ENCODE measurements at places on chromosomes 2 and 18.
A peak's percentile ranks its signal among the peaks of the same experiment; 100 is the strongest.

GRCh38 chr18:54787616-54788015, 40.7 kb upstream of the RAB27B start:
- DNase-seq: no peak

DNA sequence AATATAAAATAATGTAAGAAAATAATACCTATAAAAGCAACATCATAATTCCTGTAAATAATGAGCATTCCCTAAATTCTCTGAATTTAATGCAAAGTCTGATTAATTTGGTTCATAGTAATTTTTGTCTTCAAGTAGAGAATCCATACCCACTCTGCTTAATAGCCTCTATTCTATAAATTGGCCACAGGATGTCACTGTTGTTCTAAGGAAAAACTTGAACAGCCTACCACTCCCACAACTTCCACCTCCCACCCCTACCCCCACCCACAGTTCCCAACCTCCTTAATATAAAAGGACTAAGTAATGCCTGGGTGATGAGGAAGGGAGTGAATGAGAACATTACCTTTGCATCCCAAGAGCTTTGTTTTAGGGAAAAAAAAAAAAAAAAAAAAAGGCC, 27.2 kb upstream of the BBS5 start:
- peak; percentile 44 for DNase-seq

DNA sequence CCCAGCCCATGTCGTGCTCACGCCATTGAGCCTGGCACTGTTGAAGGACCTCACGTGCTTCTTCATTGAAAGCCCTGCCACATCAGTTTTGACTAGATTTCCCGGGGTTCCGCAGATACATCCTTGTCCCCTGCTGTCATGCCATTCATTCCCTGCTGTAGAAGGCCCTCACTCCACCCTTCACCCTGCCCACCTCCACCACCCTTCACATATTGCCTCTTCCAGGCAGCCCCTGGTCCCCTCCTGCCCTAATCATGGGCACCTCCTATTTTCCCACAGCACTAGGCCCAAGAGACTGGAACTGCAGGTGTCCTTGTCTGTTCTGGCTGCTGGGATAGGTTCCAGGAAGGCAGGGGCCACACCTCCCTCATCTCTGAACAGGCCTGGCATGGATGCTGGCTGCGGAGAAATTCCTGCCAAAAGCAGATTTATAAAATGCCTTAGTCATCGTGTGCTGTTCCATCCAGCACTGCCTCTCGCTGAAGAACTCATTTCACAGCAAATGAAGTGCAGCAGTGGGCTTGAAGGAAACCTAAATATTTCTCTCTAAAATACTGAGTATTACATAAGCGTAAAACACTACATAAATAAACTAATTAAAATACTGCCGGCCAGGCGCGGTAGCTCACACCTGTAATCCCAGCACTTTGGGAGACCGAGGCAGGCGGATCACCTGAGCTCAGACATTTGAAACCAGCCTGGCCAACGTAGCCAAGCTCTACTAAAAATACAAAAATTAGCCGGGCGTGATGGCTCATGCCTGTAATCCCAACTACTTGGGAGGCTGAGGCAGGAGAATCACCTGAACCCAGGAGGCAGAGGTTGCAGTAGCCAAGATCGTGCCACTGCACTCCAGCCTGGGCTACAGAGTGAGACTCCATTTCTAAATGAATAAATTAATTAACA, 38.4 kb downstream of the EIF4E2 start:
- peak; percentile 57 for DNase-seq

DNA sequence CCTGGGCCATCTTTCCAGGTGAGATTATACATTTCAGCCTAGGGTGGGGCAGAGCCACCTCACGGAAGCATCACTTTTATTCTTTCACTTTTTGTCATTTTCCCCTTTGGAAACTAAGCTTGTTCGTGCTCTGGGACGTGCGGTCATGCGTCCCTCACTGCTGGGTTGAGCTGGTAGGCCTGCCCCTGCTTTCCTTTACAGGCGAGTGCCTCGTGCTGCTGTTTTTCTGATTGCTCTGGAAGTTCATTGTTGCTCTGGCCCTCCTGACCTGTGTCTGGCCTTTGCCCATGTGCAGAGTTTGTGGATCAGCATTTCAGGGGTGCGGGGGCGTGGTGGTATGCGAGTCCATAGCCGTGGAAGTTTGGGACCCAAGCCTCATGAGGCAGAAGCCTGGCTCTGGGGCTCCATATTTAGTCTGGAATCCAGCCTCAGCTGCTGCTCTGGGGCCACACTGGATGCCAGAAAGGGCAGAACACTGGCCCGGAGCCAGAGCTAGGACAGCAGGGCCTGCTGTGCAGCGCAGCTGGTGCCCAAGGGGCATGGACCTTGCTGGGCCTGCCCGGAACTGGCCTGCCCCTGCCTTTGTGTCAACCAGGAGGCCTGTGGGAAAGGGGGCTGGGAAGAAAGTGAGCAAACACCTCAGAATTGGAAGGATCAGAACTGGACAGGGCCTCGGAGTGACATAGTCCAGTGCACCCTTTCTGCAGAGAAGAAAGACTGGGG, 51.1 kb downstream of the CTIF start:
- no peak for DNase-seq

- no peak for DNase-seq
Observed at GRCh38 chr2:45891719-45892424, 240.4 kb downstream of the PRKCE start.

GRCh38 chr2:46010925-46011490, 286.2 kb upstream of the EPAS1 start:
- DNase-seq: peak; percentile 57

GRCh38 chr2:208254871-208255556, at the start of gene IDH1:
Gene IDH1, minus strand, starts transcription at chr2:208255071. Its CDS starts 3,520 bp downstream, at chr2:208251551.
- DNase-seq: peak; percentile 98

DNA sequence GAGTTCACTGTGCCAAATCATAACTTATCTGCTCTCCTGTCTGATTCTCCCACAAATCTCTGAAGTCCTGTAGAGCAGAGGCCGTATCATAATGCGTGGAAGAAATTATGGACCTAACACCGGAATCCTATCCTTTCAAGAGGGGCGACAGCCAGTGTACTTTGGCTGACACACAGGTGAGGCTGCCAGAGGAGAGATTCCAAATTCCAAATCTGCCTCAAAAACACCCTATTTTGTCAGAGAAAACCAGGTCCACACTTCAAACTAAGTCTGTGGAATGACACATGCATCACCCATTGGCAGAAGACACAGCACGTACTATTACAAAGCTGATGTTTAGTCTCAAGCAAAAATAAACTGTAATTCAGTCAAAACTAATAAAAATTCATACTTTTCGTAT, 139.2 kb upstream of the PID1 start:
- no peak for DNase-seq

- no peak for DNase-seq
Observed at GRCh38 chr18:45517181-45517741, 98.0 kb upstream of the SLC14A2 start.

DNA sequence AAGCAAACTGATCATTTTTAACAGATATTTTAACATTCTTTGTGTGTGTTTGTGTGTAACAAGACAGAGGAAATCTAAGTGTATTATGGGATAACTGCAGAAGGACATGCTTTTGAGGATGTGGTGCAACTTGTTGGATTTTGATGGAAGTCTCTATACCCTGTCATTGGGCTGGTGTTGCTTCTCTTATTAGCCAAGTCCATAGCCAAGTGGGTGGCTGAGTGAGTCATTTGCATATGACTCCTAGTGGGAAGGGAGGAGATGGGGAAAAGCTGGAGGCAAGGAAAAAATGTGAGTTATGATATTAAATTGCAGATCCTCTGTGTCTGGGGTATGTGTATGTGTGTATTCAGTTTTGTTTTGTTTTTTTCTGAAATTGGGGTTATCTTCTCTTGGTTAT, 879.9 kb downstream of the DCC start:
- no peak for DNase-seq

DNA sequence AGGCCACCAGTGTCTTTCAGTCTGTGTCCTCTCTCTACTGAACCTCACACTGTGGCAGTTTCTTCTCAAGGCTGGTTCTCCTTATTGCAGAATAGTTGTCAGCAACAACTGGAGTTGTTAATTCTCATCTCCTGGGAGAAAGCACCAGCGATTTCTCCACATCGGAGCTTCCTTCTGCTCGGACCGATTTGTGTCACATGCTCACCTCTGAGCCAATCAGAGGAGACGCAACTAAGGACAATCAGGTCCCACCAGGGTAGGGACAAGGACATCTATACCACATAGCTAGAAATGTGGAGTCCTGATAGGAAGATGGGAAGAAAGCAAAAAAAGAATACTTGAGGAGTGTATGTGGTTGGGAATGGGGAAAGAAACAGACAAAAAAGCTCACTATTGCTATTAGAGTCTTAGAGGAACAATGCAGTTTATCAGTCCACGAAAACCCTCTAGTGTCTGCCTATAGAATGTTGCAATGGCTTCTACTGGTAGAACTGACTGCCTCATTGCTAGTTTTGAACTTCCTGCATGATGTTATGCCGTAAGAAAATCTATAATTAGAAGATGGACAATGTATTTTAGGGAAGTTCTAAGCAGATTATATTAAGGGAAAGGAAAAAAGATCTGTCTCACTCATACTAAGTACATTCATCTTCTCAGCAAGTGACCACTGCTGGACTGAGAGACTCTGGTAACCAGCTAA, 169.7 kb downstream of the CDCA7 start:
- no peak for DNase-seq

- no peak for DNase-seq
Observed at GRCh38 chr2:148965623-148966437, 72.7 kb upstream of the LYPD6B start.

DNA sequence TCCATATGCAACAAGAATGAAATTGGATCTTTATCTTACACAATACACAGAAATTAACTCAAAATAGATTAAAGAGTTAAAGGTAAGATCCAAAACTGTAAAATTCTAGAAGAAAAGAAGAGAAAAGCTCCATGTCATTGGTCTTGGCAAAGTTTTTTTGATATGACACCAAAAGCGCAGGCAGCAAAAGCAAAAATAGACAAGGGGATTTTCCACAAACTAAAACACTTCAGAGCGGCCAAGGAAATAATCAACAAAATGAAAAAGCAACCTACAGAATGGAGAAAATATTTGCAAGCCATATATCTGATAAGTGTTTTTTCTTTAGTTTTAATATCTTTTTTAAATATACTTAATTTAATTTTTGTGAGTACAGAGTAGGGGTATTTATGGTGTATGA, 112.8 kb upstream of the CAB39 start:
- no peak for DNase-seq

DNA sequence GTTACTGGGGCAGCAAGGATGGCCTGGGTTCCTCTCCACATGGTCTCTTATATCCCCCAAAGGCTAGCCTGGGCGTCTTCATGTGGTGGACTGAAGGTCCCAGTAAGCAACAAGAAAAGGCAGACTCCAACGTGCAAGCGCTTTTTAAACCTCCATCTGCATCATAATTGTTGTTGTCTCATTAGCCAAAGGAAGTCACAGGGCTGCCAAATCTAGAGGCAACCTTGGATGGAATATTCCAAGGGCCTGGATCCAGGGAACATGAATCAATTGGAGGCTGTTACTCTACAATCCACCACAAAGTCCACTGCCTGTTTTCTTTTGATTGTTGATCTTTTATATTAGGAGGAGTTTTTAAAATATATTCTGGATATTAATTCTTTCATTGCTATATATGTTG, 118.8 kb downstream of the SH3RF3 start:
- no peak for DNase-seq

DNA sequence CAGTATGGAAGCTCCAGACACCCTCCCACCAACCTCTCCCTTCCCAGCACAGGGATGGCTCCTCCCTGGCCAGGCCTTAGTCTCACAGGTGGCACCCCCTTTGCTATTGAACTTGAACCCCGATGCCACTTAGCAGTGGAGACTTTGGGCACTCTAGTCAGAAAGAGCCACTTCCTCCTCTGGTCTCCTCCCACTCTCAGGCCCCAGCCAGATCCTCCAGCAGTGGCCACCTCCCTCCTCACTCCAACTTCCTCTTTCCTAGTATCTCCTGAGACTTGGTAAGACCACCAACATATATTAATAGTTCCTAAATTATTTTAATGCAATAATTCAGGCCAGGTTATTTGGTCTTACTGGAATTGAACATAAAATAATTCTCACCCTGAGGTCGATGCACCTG, 437.2 kb upstream of the ID2 start:
- DNase-seq: no peak

GRCh38 chr2:9017411-9017810, 13.9 kb upstream of the MBOAT2 start:
- no peak for DNase-seq

GRCh38 chr2:30504731-30505130, 57.7 kb downstream of the LCLAT1 start:
- DNase-seq: no peak

- no peak for DNase-seq
Observed at GRCh38 chr2:68765739-68766375, 31.2 kb downstream of the ARHGAP25 start.

- DNase-seq: peak; percentile 49
Observed at GRCh38 chr18:9743200-9744016, 35.3 kb downstream of the RAB31 start.

DNA sequence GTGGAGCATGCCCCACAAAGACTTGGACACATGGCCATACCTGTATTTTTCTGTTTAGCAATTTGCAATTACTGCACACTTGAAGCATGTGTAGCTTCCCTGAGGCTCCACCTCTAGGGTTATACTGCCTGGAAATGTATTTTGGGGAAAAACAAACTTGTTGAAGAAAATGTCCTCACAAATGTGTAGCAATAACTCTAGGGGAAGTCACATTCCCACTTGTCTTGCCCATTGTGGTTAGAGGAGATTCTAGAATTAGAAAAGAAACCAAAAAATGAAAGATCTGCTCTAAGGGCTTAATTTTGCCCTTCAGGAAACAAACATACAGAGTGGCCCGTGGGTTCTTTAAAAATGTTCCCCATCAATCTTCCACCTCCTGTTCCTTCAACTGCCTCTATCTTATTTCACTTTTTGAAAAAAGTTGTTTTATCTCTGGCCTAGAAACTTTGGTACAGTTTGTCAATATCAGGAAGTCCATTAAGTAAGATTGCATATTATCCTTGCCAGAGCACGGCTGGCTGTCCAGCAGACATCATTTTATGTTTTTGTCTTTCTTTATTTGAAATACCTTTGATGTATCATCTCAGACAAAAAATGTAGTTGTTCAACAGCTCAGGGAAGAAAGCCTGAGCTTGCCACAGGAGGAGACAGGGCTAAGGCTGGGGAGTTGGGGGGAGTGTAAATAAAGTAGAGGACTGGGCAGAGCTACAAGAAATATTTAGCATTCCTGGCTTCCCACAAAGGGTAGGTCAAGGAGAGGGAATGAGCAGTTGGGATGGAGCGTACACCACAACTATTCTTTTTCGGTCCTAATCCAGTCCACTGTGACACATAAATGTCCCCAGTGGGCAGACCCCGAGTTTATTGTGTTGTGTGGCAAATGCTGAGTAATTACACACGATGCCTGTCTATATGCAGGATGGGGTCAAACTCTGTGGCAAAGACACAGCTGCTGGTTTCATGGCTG, 96.8 kb upstream of the CDC42EP3 start:
- DNase-seq: no peak

- DNase-seq: peak; percentile 20
Observed at GRCh38 chr2:86631846-86632485, 8.3 kb upstream of the RNF103 start.

- DNase-seq: peak; percentile 30
Observed at GRCh38 chr2:155377266-155377680, 678.8 kb downstream of the KCNJ3 start.

DNA sequence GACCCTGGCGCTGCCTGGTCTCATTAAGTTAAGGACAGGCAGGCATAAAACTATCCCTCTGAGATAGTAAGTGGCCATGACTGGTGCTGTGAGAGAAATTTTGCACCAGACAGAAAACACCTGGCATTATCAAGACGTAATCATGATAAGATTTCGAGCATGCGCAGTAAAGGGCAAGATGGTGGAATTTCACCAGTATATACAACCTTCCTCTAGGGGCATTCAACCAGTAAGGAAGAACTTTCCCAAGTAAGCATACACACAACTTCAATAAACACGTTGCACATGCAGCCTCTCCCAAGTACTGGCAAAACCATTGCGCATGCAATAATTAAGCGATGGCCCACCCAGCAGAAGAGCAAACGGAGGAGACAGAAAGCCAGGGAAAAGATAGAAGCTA, 1376.4 kb upstream of the CRIM1 start:
- DNase-seq: no peak

Data from hepatocyte (in vitro differentiated cells).